ENCODE measurements at places on chromosomes 7 and 10. TPM values are rescaled to one million over a fixed set of nuclear protein-coding genes. Genes with fewer than 3 reads are reported as not detected.

GRCh38 chr7:14761510-14762296, 140.8 kb downstream of the DGKB start:
- no peaks in the 10 kb centered on the region for H3K4me1 ChIP-seq
- H3K27ac ChIP-seq = no peak overlapping the region
- H3K4me3 ChIP-seq = no peak overlapping the region
- H3K27me3 ChIP-seq = no peaks in the 10 kb centered on the region
- H3K36me3 ChIP-seq = no peaks in the 10 kb centered on the region
- DNase-seq = no peak

DNA sequence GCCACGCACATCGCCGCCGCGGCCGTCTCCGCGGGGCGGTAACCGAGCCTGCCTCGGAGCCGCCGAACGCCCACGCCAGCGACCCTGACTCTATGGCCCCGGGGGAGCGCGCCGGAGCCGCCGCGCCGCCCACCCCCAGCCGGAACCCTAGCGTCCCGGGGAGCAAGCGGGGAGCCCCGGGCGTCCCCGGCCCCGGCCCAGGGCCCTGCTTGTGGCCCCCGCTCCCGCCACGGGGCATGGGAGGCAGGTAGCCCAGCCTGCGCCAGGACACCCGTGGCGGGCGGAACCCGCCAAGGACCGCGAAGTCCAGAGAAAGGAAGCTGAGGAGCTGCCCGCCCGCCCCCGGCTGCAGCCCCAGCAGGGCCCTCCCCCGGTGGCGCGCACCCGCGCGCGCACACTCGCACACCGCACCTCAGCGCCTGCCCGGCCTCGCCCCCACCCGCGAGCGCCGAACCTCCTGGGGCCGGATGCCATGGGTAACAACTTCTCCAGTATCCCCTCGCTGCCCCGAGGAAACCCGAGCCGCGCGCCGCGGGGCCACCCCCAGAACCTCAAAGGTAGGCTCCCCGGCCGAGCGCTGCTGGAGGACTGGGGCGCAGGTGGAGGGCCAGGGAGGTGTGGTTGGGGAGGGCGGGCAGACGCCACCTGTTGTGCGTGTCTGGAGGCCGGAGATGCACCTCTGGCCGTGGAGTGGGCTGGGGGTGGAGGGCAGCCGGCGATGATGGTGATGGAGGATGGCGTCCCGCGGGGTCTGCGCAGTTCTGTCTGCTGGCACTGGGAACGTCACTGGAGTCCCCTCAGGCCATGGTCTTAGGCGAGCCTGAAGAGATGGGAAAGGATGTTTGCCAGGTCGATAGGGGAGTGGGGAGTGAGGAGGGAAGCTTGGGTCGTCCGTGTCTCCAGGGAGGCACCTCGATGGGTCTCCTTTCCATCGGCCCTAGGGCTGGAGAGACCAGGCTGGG, 692 bp downstream of the NEURL1 start:
- peaks cover 5% of the 10 kb centered on the region for H3K4me1 ChIP-seq
- H3K36me3 ChIP-seq = no peaks in the 10 kb centered on the region
- DNase-seq = no peak
- H3K27ac ChIP-seq = no peak overlapping the region
- peaks cover 32% of the 10 kb centered on the region for H3K27me3 ChIP-seq
- H3K4me3 ChIP-seq = peak overlapping the region; percentile 46

GRCh38 chr7:74294191-74294998, 5.2 kb downstream of the CLIP2 start:
- peaks cover 20% of the 10 kb centered on the region for H3K4me1 ChIP-seq
- H3K27me3 ChIP-seq = no peaks in the 10 kb centered on the region
- peak overlapping the region; percentile 65 for H3K27ac ChIP-seq
- DNase-seq = no peak
- H3K4me3 ChIP-seq = no peak overlapping the region
- no peaks in the 10 kb centered on the region for H3K36me3 ChIP-seq

- no peaks in the 10 kb centered on the region for H3K36me3 ChIP-seq
- H3K4me3 ChIP-seq = no peak overlapping the region
- no peaks in the 10 kb centered on the region for H3K4me1 ChIP-seq
- no peaks in the 10 kb centered on the region for H3K27me3 ChIP-seq
These were observed 18.3 kb upstream of the EIF4H start for GRCh38 chr7:74155810-74156395.

GRCh38 chr10:93482145-93482834, at the start of gene MYOF:
TSS of gene MYOF (minus strand) at chr10:93482334. CDS start at chr10:93482194, 140 bp downstream.
- H3K4me1 ChIP-seq = peaks cover 19% of the 10 kb centered on the region
- peak; percentile 80 for DNase-seq
- no peaks in the 10 kb centered on the region for H3K36me3 ChIP-seq
- H3K27ac ChIP-seq = peak within 1 kb of the TSS; percentile 89
- H3K4me3 ChIP-seq = peak within 1 kb of the TSS; percentile 54

DNA sequence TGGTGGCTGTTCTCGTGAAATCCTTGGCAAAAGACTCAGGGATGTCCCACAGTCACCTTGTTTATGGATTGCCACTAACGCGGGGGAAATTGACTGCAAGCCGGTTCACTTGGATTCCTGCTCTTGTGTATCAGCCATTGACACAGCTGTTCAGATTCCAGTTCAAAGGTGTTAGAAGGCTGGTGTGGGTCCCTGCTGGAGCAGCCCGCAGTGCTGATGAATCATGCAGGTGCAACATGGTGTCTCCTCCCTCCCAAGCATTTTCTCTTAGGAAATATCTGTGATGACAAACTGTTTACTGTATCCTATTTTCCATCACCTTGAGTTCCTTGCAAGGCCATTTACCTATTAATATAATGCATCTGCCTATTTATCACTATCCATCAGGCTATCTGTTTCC, 170.1 kb downstream of the GATA3 start:
- no peak for DNase-seq
- H3K36me3 ChIP-seq = no peaks in the 10 kb centered on the region
- H3K27ac ChIP-seq = no peak overlapping the region
- H3K4me3 ChIP-seq = no peak overlapping the region
- H3K27me3 ChIP-seq = no peaks in the 10 kb centered on the region

DNA sequence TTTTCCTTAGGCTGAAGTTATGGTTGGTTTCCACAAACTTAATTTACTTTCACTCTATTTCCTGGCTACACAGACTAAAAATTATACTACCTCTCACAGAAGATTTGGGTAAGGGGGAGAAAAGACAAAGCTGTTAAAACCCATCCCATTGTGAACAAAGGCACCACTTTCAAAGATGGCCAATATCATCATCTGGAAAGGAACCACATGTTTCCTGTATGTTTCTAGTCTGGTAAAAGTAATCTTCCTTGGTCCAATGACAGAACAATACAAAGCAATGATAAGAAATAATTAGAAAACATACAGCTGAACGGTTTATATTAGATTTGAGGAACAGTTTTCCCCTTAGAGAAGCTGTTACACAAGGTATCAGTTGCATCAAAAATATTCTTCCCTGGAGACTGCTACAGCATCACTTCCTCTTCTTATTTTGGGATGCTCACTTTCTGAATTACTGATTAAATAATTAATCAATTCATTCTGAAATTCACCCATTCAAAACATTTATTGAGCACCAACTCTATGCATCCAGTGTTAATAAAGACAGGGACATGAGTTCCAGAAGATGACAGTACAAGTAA, 8.5 kb upstream of the SFR1 start:
- H3K4me3 ChIP-seq = no peak overlapping the region
- no peaks in the 10 kb centered on the region for H3K36me3 ChIP-seq
- DNase-seq = no peak
- H3K27me3 ChIP-seq = no peaks in the 10 kb centered on the region
- H3K4me1 ChIP-seq = no peaks in the 10 kb centered on the region

DNA sequence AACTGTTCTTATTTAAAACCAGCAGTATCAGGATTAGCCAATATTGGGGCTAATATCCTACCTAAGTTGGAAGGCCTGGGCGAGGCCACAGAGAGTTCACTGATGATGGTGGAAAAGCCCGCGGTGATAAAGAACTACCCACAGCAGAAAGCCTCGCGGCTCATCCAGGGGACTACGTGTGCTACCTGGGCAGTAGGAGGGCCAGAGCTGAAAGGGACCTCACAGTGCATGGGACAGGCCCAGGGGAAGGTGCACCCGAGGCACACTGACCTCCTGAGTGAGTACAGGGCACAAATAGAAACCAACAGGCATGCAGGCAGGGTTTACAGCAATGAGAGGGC, 1.4 kb downstream of the WDR86 start:
- H3K4me3 ChIP-seq = peak overlapping the region; percentile 45
- peak overlapping the region; percentile 58 for H3K27ac ChIP-seq
- no peaks in the 10 kb centered on the region for H3K36me3 ChIP-seq
- peaks cover 26% of the 10 kb centered on the region for H3K27me3 ChIP-seq
- peaks cover 18% of the 10 kb centered on the region for H3K4me1 ChIP-seq
- DNase-seq = peak; percentile 61

DNA sequence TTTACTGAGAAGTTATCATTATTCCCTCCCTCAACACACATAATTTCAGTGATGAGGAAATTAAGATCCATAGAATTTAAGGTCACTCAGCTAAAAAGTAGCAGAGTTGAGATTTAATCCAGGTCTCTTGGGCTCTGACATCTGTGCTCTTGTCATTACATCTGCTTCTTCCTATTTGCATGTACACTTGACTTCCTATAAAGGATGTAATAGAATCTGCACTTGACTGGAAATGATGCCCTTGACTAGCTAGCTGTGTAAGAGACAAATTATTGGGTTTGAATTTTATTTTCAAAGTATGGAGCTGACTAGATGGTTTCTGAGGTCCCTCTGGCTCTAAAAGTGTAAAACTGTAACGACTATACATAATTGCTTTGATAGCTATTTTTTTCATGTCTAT, 59.5 kb downstream of the AGK start:
- H3K27me3 ChIP-seq = no peaks in the 10 kb centered on the region
- no peaks in the 10 kb centered on the region for H3K4me1 ChIP-seq
- peaks cover 18% of the 10 kb centered on the region for H3K36me3 ChIP-seq
- H3K27ac ChIP-seq = no peak overlapping the region
- no peak overlapping the region for H3K4me3 ChIP-seq

GRCh38 chr7:26429168-26429567, 137.5 kb downstream of the SNX10 start:
- no peak overlapping the region for H3K27ac ChIP-seq
- no peaks in the 10 kb centered on the region for H3K4me1 ChIP-seq
- no peaks in the 10 kb centered on the region for H3K27me3 ChIP-seq
- no peak overlapping the region for H3K4me3 ChIP-seq

- no peak overlapping the region for H3K27ac ChIP-seq
- no peak for DNase-seq
- no peaks in the 10 kb centered on the region for H3K4me1 ChIP-seq
- no peaks in the 10 kb centered on the region for H3K27me3 ChIP-seq
These were observed 573.9 kb upstream of the PCDH15 start for GRCh38 chr10:55374917-55375316.

DNA sequence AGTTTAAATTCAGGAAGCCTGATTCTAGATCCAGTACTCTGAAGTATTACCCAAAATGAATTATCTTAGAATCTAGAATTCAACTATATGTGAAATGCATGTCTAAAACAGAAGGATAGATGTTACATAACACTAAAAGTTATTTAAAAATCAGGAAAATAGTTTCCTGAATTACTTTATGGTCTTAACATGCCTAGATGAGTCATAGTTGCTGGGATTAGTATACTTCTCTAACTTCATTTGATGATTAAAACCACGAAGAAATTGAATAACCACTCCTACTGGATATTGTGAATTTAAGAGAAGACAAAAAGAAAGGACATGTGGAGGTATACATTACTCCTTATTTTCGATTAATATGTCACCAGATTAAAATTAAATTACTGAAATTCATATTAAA, 65.5 kb downstream of the ATAD1 start:
- H3K27ac ChIP-seq = no peak overlapping the region
- no peaks in the 10 kb centered on the region for H3K27me3 ChIP-seq
- peaks cover 54% of the 10 kb centered on the region for H3K36me3 ChIP-seq
- H3K4me1 ChIP-seq = no peaks in the 10 kb centered on the region

GRCh38 chr10:100979791-100980272, 7.5 kb downstream of the MRPL43 start:
- peaks cover 34% of the 10 kb centered on the region for H3K36me3 ChIP-seq
- H3K27me3 ChIP-seq = no peaks in the 10 kb centered on the region
- DNase-seq = no peak
- H3K27ac ChIP-seq = no peak overlapping the region

DNA sequence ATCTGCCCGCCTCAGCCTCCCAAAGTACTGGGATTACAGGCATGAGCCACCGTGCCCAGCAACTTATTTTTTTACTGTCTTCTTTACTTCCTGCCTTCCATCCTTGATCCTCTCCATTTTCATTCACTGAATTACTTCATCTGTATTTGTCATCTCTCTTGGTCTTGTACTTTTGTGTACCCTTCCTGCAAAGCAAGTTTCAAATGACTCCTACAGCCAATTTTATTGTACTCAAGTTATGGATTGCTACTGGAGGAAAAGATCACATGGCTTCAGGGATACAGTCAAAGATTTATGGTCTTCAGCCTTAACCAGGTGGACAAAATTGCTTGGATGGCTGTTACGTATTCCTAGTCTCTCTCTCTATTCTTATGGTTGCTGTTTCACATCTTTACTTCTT, 22.6 kb downstream of the SEPTIN7 start:
- no peak overlapping the region for H3K27ac ChIP-seq
- no peak for DNase-seq
- H3K36me3 ChIP-seq = no peaks in the 10 kb centered on the region
- no peak overlapping the region for H3K4me3 ChIP-seq
- H3K4me1 ChIP-seq = peaks cover 38% of the 10 kb centered on the region

GRCh38 chr10:26199841-26200240, 16.7 kb upstream of the GAD2 start:
- DNase-seq = no peak
- H3K36me3 ChIP-seq = no peaks in the 10 kb centered on the region
- no peaks in the 10 kb centered on the region for H3K27me3 ChIP-seq
- no peak overlapping the region for H3K27ac ChIP-seq
- H3K4me3 ChIP-seq = no peak overlapping the region
- H3K4me1 ChIP-seq = no peaks in the 10 kb centered on the region

- no peaks in the 10 kb centered on the region for H3K27me3 ChIP-seq
- no peaks in the 10 kb centered on the region for H3K4me1 ChIP-seq
- no peak overlapping the region for H3K27ac ChIP-seq
- H3K4me3 ChIP-seq = no peak overlapping the region
- DNase-seq = peak; percentile 41
These were observed 13.9 kb downstream of the CHAT start for GRCh38 chr10:49627644-49628247.

Gene TRIM50
- 0.20 TPM for total RNA-seq

Gene ENTPD1
- 64.6 TPM for total RNA-seq

Gene EPHA1
- total RNA-seq = 13.9 TPM

Gene CPED1
- total RNA-seq = 39.2 TPM

Gene C10orf53
- not detected for total RNA-seq

Gene CUEDC2
- total RNA-seq = 44.8 TPM

Measured in upper lobe of right lung (tissue), 1 donor.